ENCODE measurements at places on chromosomes 7 and 10.
A peak's percentile ranks its signal among the peaks of the same experiment; 100 is the strongest.

DNA sequence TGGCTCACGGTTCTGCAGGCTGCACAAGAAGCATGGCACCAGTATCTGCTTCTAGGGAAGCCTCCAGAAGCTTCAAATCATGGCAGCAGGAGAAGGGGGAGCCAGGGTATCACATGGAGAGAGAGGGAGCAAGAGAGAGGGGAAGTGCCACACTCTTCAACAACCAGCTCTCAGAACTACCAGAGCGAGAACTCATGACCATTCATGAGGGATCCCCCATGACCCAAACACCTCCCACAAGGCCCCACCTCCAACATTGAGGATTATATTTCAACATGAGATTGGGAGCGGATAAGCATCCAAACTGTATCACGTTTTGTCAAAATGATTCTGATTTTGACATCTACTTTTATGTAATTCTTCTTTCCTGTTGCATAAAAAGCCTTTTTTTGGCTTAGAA lies 38.5 kb downstream of the CREM start:
- no peak for DNase-seq

DNA sequence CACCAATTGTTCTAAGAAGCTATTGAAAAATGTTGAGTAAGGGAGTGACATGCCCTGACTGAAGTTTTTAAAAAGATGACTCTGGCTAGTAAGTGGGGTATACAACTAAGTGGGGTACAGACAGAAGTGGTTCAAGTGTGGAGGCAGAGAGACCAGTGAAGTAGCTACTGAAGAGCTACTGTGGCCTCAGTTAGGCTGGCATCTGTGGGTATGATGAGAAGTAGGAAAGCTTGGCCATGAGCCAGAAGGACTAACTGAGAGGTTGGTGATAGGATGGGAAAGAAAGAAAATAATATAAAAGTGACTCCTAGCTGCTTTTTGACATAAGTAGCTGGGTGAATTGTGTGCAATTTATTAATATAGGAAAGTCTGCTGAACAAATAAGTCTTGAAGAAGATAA lies 176.6 kb downstream of the SEMA3D start:
- DNase-seq = no peak

DNA sequence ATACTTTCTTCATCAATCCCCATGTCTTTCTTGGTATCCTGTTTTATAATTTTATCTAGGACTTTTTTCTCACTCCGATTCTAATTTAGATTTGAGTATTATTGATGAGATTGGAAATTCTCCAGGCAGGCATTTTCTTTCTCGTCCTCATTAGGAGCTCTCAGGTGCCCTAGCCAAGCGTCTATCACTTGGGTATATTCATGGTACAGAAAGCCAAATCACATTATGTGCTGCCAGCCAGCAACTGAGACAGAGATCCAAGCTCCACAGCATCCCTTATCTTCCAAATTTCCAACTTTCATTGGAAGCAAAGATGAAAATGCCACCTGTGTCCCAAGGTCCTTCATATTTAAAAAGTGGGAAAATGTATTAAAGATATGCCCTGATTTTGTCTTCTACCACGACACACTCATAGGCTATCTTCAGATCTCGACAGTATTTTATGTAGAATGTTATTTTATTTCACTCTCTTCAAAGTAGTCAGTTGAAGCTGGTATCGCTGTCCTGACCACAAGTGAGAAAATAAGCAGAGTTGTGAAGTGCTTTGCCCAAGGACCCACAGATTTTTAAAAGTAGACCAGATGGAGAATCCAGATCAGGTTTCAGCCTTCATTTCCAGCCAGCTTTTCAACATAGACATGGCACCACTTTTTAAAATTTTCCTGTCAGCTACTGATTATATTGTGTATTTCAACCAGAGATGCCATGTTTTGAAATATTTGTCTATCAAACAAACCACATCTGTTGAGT lies 773.4 kb downstream of the CNTNAP2 start:
- no peak for DNase-seq

GRCh38 chr10:3950676-3951275 lies 165.8 kb upstream of the KLF6 start:
- peak; percentile 30 for DNase-seq

GRCh38 chr7:101165958-101166647 lies 734 bp upstream of the VGF start:
- DNase-seq = no peak

DNA sequence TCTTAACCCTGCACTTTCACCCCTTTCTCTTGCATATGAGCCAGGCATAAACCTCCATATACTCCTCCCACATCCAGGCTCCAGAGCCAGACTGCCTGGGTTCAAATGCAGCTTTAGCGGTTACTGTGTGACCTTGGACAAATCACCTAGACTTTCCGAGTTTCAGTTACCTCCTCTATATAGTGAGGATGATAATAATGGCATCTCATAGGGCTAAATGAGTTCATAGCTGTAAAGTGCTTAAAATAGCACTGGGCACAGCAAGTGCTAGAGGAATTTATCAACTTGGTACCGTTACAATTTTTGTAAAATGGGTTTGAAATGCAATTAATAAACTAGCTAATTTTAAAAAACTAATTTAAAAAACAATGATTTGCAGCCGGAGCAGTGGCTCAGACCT lies 53.4 kb upstream of the DGKI start:
- no peak for DNase-seq

DNA sequence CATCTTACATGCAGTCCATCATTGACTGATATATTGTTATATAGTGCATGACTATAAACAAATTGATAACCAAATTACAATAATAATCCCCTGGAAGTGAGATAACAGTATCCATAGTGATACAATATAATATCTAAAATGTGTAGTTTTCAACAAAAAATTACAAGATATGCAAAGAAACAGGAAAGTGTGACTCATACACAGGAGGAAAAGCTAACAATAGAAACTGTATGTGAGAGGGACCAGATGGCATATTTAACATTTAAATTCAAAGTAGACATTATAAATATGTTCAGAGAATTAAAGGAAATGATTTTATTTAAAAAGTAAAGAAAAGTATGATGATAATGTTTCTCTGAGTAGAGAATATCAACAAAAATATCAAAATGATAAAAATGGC lies 8.0 kb downstream of the OR9A2 start:
- DNase-seq = no peak

DNA sequence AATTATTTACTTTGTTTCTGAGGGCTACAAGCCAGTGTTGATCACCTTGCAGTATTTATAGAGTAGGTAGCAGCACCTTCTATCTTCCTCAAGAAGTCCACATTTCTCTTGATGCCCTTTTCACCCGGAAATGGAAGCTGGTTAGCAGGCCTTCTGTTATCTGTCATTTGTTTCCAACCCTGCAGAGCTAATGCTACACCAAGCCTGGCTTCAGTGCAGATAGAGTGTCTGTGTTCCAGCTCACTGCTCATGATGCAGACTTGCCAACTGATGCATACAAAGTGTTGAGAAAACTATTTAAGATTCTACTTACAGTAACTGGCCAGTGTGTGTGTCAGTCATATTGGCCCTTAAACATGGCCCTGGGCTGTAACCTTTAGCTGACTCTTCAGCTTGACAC lies 301.0 kb downstream of the LHFPL3 start:
- no peak for DNase-seq

DNA sequence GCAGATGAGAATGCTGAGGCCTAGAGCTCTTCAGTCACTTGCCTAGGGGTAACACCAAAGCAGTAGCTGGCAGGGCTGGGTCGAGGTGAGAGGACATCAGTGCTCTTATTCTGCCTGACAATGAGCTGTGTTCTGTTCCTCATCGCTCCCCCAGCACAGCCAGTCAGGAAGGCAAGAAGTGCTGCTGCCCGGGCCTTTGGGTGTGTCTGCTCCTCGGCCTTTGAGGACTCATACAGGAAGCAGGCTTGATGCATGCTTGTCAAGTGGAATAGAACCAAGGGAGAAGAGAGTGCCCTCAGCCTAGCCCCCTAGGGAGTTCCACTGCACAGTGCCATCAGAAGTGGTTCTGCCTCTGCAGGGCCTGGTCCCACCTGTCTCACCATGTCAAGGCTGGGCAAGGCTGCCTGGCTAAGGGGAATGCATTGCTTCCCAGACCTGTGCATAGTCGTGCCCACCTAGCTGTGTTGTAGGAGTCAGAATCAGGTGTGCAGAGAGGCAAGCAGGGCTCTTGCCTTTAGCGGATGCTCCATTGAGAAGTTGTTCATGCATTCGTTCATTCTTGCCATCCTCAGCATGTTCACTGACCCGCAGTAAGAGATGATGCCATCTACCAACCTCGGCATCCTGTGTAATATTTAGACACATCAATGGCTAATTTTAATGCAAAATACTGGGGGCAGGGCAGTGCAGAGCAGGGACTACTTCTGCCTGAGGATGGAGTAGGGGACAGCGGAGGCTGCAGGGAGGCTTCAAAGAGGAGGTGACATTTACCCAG lies 156.6 kb downstream of the RPS24 start:
- DNase-seq = no peak

DNA sequence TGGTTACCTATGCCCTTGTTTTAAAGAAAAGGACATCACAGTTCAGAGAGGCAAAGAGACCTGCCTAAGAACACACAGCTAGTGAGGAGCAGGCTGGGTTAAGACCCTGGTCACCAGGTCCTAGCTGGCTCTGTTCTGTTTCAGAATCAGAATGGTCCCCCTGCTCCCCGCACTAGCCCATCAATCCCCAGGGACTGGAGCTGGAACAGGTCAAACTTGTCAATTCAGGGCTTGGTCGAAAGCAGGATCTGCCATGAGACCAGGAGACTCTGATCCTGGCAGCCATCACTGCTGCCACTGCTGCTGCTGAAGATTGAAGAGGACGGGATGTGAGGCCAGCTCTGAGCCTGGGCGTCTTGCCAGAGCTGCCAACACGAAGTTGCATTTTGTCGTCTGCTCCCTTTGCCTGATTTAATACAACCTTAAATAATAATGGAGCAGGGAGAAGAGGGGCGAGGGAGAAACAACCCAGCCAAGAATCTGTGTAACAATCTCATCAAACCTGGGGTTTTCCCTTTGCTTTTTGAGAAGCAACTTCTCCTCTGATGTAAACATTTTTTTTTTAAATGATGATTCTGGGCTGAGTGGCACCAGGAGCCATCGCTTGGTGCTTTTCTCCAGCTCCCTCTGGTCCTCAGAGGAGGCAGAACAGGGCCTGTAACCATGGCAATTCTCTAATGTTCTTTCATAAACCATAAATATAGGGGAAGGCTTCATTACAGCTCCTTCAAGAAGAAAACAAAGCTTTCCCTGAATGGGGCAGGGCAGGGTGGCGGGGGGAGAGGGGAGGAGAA lies 119.0 kb upstream of the SORCS3 start:
- DNase-seq = no peak

DNA sequence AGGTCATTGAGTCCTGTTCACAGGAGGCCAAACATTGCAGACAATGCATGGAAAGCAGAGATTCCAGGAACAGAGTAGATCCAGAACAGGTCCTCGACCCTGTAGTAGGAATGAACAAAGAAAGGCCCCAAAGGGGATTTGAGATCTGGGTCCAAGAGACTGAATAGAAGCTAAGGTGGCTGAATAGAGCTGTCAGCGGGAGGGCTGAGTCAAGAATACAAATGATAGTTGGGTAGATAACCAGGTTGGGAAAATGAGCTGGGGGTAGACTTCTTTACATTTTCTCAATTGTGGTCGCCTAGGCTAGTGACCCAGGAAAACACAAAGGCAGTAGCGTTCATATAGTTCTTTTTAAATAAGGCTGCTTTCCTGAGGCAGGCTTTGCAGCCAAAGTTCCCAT lies 103.4 kb upstream of the ELMO1 start:
- DNase-seq = no peak

DNA sequence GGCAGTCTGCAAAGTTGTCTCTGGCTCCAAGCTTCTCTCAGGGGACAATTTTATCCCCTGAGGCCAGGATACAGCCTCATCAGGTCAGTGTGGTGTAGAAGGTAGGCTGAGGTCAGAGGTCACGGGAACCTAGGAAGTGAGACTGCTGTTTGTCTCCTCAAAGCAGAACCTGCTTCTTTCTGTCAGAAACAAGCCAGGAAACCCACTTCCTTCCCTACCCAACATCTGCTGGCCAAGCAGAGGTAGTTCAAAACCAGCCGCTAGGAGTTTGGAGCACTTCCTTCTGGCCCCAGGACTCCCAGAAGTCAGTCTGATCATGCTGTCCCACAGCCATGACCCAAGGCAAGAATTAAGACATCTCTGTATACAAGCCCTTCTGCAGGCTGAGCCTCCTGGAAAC lies 12.2 kb downstream of the CLRN3 start:
- no peak for DNase-seq

- no peak for DNase-seq
Measured at GRCh38 chr7:114484226-114484625, 69.6 kb downstream of the FOXP2 start.

DNA sequence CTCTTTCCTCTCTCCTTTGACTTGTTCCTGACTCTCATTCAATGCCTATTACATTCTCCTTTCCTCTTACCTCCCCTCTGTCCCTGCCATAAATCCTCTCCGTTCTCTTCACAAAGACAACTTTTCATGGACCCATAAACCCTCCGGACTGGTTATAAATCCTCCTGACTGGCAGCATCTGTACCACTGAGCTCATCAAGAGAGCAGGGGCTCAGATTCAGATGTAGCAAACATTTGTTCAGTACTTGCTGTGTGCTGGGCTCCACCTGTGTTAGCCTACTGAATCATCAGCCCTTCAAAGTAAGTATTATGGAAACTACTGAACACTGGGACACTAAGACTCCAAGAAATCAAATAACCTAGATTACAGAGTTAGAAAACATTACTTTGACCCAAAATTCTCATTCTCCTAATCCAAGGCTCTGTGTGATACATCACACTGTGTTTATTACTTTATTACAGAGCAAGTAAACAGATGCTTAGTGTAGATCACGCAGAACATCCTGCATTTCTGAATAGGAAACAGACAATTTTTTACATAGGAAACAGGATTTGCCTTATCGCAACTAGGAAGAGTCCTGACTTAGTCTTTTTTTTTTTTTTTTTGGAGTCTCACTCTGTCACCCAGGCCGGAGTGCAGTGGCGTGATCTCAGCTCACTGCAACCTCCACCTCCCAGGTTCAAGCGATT lies 108.6 kb upstream of the PDE1C start:
- DNase-seq = no peak

DNA sequence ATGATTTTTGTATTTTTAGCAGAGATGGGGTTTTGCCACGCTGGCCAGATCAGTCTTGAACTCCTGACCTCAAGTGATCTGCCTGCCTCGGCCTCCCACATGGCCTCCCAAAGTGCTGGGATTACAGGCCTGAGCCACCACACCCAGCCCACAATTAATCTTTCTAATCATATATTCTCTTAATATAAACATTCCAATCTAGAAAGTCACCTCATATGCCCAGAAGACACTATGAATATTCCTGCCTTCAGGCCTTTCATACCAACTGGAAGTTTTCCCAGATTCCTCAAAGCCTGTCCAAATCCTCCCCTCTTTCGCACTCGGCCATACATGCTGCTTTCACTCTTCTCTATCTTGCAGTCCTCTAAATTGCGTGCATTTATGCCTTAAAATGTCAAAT lies 32.6 kb downstream of the PDZD8 start:
- DNase-seq = no peak

- DNase-seq = no peak
Measured at GRCh38 chr10:101814466-101815071, 3.7 kb downstream of the OGA start.

DNA sequence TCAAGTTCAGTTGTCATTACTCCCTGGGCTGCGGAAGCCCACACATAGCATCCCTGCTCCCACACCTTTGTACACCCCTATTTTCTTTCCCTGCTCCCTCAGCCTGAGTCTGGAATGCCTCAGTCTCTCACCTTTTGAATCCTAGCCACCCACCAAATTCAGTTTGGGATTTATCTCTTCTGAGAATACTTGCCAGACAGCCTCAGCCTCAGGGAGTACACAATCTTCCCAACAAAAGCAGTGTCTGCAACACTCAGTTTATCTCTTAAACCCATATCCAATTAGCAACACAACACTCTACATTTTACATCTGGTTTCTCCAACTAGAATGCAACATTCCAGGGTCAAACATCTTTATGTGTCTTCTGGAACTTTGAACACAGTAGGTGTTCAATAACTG lies 190.2 kb downstream of the GPAM start:
- DNase-seq = no peak
